Activated naive CD4-positive, alpha-beta T cell (primary cell): ENCODE measurements at places on chromosomes 16 and 17.

- no peak for DNase-seq
Observed at GRCh38 chr17:81000334-81000630, 8.6 kb downstream of the CHMP6 start.

- DNase-seq, result no peak
Observed at GRCh38 chr17:41785091-41785858, 1.2 kb downstream of the JUP start.

- no peak for DNase-seq
Observed at GRCh38 chr16:3655030-3655395, 522 bp downstream of the DNASE1 start.

DNA sequence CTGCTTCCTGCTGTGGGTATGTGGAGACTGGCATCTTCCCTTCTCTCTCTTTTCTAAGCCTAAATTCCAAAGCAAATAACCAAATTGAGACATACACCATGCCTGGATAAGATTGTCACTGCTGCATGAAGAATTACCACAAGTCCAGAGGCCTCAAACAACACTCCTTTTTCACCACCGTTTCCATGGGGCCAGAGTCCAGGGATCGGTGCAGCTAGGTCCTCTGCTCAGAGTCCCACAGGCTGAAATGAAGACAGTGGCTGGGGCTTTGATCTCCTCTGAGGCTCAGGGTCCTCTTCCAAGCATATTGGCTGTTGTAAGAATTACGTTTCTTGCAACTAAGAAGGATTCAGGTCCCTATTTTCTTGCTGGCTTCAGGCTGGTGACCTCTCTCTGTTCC is 130.4 kb downstream of the SLC39A11 start:
- DNase-seq, result no peak
